ENCODE measurements at places on chromosomes 3 and 15.

GRCh38 chr3:38102444-38102814 lies 34.5 kb downstream of the ACAA1 start:
- DNase-seq, result no peak

DNA sequence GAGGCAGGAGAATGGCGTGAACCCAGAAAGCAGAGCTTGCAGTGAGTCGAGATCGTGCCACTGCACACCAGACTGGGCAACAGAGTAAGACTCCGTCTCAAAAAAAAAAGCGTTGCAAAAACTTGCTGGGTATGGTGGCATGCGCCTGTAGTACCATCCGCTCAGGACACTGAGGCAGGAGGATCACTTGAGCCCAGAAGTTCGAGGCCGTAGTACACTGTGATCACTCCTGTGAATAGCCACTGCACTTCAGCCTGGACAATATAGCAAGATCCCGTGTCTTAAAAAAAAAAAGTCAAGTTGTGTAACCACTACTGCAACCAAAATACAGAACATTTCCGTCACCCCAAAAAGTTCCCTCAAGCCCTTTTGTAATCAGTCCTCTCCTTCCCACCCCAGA lies 1.5 kb downstream of the ARPC4 start:
- DNase-seq, result no peak

GRCh38 chr3:151591441-151591840 lies 130.6 kb upstream of the IGSF10 start:
- DNase-seq, result no peak

DNA sequence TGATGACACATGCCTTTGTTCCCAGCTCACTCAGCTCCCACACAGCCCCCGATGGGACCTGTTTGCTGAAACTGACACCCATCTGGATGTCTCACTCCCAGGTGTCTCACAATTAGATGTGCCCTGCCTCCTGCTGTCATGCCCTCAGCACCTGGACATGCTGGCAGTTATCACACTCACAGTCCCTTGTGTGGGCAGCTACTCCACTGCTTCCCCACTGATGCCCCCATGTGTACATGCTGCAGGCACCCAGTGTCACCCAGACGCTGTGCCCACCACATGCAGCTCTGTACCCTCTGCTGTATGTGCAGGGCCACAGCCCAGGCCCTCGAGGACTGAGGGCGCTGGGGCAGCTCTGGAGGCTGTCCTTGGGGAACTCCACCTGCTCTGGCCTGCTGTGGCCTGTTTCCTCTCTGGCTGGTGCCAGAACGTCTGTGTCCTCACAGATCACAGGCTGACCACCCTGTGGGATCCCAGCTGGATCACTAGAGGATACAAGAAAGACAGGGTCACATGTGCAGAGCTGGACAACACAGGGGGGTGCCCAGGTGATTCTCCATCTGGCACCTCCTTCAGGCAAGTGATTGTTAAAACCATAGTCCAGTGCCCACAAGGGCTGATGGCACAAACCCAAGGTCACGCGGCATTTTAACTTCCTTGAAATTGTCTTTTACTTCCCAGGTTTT lies 14.0 kb downstream of the C3orf22 start:
- no peak for DNase-seq

DNA sequence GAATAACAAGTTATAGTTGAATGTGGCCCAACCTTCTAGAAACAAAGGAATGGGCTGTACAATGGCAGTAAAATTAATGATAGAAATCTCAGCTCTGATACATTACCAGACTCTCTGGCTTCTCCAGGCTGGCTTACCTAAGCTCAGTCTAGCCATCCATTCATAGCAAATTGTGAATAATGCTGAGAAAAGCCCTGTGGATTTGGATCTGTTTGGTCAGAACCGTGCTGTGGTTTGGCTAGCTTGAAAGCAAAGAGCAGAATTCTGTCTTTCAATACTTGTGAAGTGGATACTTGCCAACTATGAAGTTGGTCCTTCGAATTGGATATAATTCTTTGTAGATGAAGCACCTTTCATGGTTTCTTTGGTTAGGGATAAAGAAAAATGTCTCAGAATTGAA lies 199.1 kb downstream of the EPHA3 start:
- no peak for DNase-seq

- DNase-seq, result no peak
These were observed 21.9 kb downstream of the TCF12 start for GRCh38 chr15:56940388-56940787.

- no peak for DNase-seq
These were observed 28.9 kb upstream of the ZNF385D start for GRCh38 chr3:21779909-21780308.

DNA sequence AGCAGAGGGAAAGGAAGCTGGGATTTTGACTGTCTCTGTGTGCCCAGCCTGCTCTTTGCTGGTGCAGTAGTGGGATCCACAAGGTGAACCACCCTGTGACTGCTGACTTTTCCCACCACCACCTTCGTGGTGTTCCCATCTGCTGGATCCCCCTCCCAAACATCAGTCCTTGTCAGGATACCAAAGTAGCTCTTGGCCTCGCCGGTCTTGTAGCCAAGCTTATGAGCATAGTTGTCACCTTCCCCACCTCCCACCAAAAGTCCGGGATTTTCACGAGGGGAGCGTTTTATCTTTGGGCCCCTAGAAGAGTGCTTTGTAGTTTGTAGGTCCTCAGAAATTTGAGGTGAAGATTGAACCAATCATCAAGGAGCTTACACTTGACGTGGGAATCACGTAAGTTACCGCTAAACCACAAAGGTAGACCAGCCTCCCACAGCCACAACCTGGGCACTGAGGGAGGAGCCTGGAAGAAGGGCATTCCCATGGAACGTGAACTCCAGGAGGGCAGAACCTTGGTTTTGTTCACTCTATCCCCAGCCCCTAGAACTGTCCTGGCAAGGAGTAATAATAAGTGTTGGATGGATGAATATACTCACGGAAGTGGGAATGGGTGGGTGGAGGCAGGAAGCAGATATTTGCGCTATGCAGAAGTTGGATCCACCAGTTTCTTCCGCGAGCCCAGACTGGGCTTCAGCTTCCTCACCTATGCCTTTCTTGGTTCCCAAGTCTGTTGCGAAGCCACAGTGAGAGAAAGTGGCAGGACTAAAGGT lies 814 bp upstream of the TEX264 start:
- no peak for DNase-seq

DNA sequence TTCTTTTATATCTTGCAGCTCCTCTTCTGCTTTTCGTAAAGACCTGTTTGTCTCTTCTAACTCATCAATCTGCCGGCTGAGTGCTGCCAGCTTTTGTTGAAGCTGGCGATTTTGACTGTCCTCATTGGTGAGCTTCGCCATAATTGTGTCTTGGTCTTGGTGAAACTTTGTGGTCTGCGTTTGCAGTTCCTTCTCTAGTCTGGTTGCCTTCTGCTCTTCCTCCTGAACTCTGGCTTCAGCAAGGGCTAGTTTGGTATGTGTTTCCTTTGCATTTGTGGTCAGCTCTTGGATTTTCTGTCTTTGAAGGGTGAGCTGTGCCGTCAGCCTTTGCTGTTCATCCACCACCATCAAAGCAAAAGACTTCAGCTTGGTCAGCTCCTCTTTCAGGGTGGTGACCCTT lies 32.9 kb downstream of the CMSS1 start:
- no peak for DNase-seq

GRCh38 chr3:17258823-17259436 lies 374.2 kb downstream of the PLCL2 start:
- no peak for DNase-seq

DNA sequence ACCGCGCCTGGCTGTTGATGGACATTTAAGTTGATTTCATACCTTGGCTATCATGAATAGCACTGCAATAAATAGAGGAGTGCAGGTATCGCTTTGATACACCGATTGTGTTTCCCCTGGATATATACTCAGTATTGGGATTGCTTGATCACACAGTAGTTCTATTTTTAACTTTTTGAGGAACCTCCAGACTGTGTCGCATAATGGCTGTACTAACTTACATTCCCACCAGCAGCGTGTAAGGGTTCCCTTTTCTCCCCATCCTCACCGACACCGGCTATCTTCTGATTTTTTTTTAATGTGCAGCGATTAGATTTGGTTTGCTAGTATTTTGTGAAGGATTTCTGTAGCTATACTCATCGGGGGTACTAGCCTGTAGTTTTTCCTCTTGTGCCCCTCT lies 16.0 kb downstream of the RUBCN start:
- DNase-seq, result no peak

GRCh38 chr3:71035886-71036285 lies 547.6 kb downstream of the FOXP1 start:
- DNase-seq, result no peak

- DNase-seq, result no peak
These were observed 6.3 kb upstream of the PXK start for GRCh38 chr3:58326267-58326900.

GRCh38 chr15:63371297-63371918 lies 10.2 kb downstream of the CA12 start:
- DNase-seq, result no peak

DNA sequence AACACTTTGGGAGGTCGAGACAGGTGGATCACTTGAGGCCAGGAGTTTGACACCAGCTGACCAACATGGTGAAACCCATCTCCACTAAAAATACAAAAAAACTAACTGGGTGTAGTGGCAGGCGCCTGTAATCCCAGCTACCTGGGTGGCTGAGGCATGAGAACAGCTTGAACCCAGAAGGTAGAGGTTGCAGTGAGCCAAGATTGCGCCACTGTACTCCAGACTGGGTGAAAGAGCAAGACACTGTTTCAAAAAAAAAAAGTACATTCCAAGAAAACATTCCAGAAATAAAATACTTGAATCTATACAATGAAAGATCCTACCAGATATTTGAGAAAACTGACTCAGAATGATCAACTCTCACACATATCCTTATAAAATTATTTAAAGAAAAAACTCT lies 30.4 kb downstream of the TFDP2 start:
- no peak for DNase-seq

DNA sequence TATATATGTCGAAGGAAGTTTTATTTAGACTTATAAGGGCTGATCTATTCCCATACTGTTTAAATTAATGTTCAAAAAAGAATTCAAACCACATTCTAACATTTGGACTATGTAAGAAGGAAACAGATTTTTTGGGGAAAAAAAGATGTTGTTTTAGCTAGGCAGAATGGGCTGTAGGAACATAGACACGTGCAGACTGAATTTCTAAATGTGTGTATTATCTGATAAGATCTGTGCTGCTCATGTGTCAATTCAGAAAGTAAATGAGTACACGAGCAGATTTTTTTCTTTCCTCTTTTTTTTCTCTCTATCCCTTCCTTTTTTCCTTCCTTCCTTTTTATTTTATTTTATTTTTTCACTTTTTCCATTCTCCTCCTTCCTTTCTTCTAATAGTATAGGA lies 259.5 kb upstream of the KCNH8 start:
- DNase-seq, result no peak

DNA sequence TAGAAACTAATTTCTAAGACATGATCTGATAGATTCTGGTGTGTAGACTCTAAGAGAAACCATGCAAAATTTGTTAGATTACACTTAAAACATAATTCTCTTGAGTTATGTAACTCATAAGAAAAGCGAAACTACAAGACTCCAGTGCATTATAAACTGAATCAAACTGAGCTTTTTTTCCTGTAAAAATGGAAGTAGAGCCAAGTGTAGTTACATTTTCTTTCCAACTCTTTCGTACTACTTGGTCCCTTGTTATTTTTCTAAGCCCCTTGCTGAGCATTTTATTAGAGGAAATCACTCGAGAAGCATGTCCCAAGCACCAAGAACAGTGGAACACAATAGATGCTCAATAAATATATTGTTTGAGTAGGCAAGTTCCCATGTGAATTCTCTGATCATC lies 130.2 kb downstream of the GADL1 start:
- no peak for DNase-seq

DNA sequence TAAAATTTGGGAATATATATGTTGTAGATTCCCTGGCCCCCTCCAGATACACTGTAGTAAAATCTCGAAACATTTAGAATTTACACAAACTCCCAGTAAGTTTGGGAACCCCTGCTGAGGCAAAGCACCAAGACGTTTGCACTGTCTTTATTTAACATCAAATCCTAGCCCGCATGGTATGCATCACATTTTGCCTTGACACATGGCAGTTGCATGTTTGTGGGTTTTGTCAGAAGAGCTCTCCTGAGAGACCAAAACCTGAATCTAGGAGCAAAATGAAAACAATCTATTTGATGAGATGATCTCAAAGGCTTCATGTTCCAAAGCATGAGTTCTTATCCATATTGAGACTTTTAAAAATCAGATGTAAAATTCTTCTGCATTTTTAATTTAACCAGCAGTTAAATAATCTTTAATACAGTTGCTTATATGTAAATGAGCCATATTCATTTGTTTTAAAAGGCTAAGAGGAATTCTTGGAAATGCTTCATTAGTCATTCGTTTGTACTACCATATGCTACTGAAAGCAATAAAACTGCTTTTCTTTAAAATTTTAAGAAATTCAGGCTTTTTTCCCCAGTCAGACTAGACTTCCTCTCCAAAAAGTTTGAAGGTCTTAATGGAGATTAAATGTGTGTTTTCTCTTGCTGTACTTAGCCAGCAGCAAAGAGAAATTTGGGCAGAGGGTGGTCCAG lies 105.2 kb upstream of the BOC start:
- no peak for DNase-seq

DNA sequence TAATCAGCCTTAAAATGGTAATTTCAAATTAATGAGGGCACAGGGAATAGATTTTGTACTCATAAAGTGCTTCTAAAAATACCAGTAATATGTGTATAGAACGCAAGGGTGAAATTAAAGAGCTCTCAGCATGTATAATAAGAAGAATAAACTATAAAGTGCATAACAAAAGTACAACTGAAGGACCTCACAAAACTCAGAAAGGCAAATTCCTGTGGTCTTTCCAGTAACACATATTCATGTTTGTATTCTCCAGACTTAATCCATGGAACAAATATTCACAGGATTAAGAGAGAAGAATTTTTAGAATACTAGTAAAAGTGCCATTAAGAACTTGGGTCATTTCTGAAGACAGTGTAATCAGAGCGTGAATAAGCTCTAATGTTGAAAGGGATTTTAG lies 646.3 kb downstream of the CADM2 start:
- no peak for DNase-seq

- no peak for DNase-seq
These were observed 81.3 kb downstream of the SOX2 start for GRCh38 chr3:181793006-181793405.

Measured in activated gamma-delta T cell (primary cell).